Left lobe of liver (tissue), 2 donors: ENCODE measurements at places on chromosomes 3 and 15. TPM values are rescaled to one million over a fixed set of nuclear protein-coding genes. Genes with fewer than 3 reads are reported as not detected.

Gene CHRFAM7A
- 0.38 TPM for total RNA-seq

Gene CCDC54
- total RNA-seq: not detected

DNA sequence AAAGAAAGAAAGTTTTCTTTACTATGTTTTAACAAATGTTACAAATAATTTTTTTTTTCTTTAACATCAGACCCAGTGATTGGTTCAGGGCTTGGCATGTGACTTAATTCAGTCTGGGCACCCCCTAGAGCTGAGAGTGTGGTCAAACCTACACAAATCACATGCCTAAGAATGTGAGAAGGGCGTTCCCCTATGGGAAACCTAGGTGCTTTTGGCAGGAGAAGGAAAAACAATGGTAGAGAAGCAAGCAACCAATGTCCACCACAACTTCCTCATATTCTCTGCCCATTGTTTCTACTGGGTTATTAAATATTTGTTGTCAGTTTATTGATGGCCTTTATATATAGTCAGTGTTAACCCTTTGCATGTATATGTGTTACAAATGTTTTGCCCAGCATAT, 21.4 kb upstream of the PIAS1 start:
- no peak for DNase-seq

Gene AHSG
- total RNA-seq: 763 TPM
